Activated T-helper 1 cell treated with Interleukin-2 at 50 U/mL for 16 hours (primary cell): ENCODE measurements at places on chromosomes 7 and 10.

DNA sequence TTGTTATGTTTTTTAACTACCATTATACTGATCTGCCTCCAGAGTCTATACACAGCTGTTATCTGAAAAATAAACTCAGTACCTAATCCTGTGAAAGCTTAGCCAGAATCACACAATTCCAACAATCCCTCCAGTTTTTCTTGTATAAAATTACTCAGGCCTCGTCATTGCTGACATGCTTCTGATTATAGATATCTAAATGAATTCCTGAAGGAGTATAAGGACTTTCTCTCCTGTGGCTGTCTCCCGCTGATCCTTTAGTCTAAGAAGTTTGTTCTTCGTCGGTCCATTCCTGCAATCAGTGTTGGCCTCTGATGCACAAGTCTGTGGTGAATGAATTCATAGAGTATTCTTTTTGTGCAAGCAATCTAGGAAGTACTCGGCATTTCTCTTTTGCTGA is 288.9 kb upstream of the SEMA3C start:
- DNase-seq = no peak

DNA sequence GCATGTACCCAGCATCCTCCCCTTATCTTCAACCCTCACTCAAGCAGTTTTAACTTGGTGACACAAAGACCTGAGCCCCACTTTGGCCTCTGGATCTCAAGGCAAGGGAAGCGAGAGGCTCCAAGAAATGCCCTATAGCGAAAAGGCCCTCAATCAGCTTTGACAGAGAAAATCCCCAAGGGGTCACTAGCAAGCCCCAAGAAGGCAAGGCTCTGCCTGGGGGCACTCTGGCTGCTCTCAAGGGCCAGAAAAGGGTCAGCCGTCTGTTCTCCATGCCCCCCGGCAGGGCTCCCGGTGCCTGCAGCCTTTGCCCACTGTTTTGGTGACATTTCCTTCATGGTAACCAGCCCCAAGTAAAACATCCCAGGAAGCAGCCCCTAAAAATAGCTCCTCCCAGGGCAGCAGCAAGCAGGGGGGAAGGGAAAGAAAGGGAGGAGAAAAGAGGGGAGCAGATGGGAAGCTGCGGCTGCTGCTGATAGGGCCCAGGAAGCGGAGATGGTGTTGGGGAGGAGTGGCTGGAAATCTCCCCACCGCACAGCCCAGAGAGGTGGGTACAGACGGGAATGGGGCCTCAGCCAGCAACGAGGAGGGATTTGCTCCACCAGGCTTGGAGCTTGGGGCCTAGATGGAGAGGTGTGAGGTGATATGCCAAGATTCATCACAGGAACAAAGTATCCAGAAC is 7.1 kb downstream of the CAMK2G start:
- no peak for DNase-seq

DNA sequence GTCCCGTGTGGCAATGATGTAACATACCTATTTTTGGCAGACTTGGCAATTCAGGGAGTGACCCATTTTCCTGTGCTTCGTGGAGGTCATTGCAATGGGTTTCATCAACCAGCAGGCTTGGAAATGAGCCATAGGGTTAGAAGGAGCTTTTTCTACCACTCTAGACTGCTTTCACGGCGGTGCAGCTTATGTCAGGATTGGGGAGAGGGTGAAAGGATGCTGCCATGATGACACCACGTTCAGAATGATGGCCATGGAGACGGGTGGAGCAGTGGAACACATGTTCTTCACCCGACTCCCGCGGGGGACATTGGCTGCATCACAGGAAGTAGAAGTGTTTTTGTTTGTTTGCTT is 220.2 kb downstream of the EMX2 start:
- DNase-seq = no peak

- DNase-seq = no peak
Measured at GRCh38 chr10:124285587-124286527, 132.9 kb downstream of the OAT start.

DNA sequence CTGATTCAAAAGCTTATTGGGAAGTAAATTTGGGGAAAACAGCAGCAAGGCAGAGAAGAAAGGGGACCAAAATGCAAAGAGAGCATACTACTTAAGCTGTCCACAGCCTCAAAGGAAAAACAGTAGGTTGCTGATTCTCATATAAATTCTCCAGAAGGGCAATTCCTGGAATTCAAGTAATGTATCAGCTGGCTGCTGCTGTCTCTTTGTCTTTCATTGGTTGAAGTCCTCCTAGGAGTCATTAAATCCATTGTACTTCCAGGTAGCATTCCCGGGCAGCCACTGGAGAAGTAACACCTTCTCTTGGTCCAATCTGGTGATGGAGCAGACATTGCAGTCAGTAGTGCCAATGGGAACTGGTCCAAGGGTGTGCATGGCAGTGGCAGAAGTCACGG is 22.7 kb downstream of the BET1 start:
- DNase-seq = no peak

GRCh38 chr10:116566932-116567331 is 21.2 kb downstream of the PNLIP start:
- DNase-seq = no peak
